ENCODE measurements at places on chromosomes 2 and 18.
A peak's percentile ranks its signal among the peaks of the same experiment; 100 is the strongest.

DNA sequence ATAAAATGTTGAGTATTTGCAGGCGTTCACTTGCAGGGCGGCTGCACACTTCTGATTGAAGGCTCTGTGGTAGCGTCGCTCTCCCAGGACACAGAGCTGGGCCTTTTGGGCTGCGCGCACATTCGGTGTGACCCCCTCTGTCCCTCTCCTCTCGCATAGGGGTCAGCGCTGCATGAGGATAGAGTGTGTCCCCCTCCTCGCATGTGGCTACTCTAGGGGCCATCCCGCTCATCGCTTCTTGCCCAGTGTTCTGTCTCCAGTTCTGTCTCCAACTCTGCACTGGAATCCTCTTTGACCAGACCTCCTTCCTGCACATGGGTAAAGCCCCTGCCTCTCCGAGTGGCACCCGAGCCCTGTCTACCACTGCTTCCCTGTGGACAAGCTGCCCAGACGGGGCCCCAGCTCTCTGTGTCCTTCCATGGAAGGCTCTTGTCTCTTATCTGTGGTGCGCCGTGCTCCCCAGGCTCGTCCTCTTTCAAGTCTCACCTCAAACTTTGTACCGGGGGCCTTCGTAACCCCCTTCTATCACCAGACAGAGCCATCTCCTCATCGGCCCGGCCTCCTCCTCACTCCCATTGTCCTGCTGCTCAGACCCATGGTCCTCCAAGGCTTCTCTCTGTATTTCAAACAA, 278.0 kb upstream of the HDAC4 start:
- DNase-seq = no peak

GRCh38 chr2:241635756-241636155, 1.2 kb downstream of the THAP4 start:
- DNase-seq = peak; percentile 10

GRCh38 chr2:11997142-11997541, 250.7 kb downstream of the LPIN1 start:
- no peak for DNase-seq

- DNase-seq = no peak
Measured at GRCh38 chr18:5424903-5425664, 118.7 kb downstream of the EPB41L3 start.

DNA sequence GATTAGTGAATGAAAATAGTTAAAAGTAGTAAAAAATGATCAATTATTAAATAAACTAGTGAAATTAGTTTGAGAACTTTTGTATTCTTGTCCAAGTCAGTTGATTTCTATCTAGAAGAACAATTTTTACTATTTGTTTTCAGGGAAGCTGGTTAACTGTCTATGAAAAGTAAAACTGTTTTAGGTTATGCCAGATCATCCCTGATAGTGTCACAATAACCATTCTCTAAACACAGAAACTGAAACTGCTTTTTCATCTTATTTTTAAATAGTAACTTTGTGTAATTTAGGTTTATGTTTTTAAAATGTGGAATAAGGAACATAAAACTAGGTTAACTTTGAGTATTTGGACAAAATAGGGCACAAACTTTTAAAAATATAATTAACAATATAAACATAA, 1087.2 kb downstream of the DPP10 start:
- DNase-seq = no peak

- DNase-seq = peak; percentile 71
Measured at GRCh38 chr2:177989029-177989885, 83.3 kb downstream of the PDE11A start.

- no peak for DNase-seq
Measured at GRCh38 chr2:98846041-98846440, 90.0 kb downstream of the CRACDL start.

GRCh38 chr18:22513721-22514481, 96.2 kb upstream of the CTAGE1 start:
- DNase-seq = no peak

GRCh38 chr2:179461420-179461819, 196.8 kb upstream of the SESTD1 start:
- no peak for DNase-seq

DNA sequence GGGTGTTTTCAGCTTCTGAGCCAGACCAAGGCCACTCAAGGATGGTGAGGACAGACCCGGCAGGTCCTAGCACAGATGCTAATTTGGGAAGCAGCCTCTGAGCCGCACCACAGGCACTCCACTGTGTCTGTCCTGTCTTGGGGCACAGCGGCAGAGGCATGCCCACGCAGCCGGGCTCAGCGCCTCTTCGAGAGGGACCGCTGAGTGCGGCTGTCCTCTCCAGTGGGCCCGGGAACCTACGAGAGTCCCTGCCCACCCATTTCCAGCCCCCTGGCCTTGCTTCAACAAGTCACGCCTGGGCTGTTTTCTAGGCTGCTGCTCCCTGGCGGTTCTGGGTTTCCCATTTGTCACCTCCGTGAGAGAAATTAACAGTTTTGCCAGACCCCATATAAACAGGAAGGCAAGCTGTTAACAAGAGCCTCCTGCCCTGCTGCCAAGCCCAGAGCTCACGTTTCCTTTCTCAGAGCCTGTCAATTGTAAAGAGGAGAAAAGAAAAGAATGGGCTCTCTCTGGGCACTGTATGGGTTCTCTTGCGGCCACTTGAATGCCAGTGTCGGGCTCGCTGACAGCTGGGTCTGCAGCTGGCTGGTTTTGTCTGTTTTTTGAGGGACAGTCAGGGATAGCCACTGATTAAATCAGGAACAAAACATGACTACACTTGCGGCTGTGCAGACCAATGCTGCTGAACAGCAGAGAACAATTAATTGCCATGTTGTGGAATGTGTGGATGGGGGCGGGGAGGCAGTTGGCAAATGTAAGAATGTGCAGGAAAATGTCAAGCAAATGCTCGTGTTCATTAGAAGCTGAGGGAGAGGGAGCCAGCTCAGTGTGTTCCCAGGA, 30.6 kb downstream of the TMEM17 start:
- DNase-seq = no peak

GRCh38 chr2:9570182-9571060, 14.8 kb upstream of the ADAM17 start:
- no peak for DNase-seq

DNA sequence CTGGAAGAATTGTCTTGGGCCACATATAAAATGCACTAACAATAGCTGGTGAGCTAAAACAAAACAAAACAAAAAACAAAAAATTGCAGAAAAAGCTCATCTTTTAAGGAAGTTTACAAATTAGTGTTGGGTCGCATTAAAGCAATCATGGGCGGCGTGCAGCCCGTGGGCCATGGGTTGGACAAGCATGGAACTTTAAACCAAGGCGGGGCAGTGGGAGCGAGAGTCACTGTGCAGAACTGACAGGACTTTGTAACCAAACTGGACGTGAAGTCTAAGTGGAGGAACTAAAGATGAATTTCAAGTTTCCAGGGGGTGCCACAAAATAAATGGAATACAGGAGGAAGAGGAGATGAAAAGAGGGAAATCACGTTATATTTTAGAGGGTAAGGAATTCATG, 80.7 kb downstream of the PSMG2 start:
- DNase-seq = no peak

DNA sequence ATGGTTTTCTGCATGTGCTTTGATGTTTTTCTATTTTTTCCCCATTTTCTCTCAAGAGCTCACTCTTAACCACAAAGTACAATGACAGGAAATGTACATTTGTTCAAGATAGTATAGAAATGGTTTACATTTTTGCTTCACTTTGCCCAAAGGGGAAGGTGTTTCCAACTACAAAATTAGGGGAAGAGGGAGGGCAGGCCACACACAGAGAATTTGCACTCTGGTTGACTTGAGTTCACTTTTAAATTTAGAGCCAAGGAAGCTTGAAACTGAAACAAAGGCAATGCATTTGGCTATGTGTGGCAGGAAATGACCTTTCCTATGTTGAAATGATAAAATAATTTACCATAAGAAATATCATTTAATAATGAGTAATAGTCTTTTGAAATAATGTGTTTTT, 19.1 kb upstream of the VIT start:
- no peak for DNase-seq

DNA sequence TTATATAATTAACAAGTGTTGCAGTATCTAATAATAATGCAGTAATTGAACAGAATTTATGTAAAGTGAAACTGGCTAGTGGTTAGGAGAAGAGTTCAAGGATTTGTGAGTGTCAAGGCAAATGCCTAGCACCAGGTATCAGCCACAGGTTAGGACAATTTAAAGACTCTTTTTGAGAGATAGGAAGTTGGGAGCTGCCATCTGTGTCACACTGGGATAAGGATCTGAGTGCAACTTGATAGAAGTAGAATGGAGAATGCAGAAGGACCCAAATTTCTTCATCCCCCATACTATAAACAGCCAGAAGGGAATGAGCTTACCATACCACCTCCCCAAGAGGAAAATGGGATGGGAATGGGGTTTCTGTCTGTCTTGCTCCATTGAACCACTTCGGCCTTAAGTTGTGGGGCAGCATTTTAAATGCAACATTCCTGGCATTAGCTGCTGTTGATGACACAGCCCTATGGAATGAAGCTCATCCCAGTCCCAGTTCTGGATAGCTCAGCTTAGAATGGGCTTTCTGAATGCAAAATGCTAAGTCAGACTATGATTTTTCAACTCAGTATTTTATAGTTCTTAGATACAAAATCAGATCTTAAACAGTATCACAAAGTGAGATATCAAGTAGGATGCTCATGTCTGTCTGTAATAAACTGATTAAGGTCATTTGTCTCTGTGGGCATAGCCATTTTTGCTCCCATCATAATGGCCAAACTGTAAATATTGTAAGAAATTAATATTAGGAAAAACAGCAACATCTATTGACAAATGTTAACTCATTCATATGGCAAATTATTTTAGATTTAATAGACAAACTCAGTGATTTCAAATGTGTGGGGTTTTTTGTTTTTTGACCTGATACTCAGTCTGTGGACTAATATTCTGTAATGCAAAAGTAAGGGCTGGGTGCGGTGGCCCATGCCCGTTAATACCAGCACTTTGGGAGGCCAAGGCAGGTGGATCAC, 44.0 kb downstream of the GPR155 start:
- peak; percentile 70 for DNase-seq

GRCh38 chr2:239884051-239884405, 141.1 kb downstream of the NDUFA10 start:
- no peak for DNase-seq

DNA sequence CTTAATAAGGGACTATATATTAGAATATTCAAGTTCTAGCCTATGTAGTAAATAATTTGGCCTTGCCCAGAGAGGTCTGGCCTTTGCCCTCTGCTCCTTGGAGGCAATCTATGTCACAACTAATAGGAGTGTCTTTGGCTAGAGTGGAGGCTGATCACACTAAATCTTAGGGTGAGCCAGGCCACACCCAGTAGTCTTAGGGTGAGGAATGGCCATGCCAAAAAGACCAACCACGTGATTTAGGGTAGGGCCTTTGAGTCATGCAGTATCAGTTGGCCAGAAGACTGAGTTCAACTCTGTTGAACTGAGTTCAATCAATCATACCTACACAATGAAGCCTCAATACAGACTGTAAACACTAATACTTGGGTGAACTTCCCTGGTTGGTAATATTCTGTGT, 26.0 kb upstream of the FLACC1 start:
- no peak for DNase-seq

GRCh38 chr2:198253995-198254394, 449.6 kb downstream of the PLCL1 start:
- no peak for DNase-seq

GRCh38 chr2:96181529-96181928, 27.1 kb downstream of the STARD7 start:
- DNase-seq = no peak

DNA sequence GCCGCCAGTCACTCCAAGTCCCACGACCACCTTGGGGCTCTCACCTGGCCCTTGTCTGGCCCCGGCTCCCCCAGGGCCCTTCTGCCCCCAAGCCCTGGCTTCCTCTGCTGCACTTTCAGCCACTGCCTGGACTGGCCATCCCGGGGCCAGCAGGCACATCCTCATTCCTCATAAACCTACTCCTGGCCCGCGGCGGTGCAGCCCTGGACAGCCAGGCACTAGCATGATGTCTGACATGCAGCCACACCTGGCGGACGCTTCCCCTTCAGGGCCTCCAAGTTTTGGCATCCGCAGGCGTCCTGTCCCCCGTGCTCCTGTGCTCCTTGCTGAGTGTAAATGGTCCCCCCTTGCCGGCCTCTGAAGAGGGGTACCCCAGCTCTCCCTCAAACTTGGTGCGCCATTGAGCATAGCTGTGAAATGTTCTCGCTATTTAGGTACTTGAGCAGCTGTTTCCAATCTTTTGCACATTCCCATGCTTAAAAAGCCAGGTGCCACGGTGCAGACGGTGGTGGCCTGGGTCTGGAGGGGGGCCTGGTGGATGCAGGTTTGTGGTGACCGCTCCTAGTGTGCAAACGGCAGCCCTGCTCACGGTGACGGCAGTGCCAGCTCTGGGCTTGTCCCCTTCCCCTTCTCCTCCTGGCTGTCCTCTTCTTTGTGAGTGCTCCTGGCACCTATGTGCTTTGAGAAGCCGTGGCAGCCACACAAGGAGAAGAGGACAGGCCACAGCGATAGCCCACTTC, 123.8 kb downstream of the MBP start:
- DNase-seq = no peak

DNA sequence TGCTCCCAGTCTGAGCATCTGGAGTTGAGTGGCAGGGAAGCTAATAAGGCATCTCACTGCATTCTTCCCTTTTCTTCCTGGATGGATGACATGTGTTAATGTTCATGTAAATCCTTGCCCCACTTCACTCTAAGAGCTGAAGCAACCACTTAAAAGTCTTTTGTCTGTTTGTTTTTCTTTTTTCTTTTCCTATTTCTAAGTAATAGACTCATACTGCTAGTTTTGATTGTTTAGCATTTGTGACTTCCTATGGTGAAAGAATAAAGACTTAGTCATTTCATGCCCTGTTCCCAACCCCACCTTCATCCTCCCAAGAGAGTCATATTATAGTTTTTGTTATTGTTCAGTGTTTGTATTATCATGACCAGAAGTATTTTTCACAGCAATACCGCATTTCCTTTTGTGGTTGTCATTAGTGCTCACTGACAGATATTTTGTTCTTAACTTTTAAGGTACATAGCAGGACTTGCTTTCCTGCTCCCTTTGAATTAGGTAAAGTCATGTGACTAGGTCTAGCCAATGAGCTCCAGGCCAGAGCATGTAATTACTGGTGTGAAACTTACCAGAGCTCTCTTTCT, 18.1 kb upstream of the SPP2 start:
- peak; percentile 59 for DNase-seq

- DNase-seq = no peak
Measured at GRCh38 chr2:192026825-192027120, 168.0 kb downstream of the TMEFF2 start.

DNA sequence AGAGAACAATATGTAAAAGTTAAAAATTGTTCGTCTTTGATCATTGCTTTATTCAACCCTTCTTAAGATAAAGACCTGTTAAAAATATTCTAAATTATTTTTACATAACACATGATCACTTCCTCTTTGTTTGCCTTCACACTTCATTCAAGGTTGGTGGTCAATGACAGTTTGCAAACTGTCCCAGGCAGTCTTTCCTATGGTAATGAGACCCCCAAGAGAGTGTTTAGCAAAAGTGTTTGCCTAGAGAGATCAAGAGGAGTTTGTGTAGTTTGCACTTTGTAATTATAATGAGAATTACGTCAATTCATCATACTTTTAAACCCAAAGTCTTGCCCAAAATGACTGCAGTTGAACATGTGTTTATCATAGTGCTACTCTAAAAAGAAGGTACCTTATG, 77.2 kb upstream of the ABCA12 start:
- DNase-seq = no peak

GRCh38 chr2:224222974-224223373, 178.9 kb downstream of the FAM124B start:
- DNase-seq = no peak
